Stimulated activated CD4-positive, alpha-beta T cell treated with anti-CD3 and anti-CD28 coated beads, Interleukin-15, amount 100 ng/mL, for 1 hour (primary cell): ENCODE measurements at places on chromosomes 7 and 10.

GRCh38 chr10:67853512-67853911 lies 15.5 kb upstream of the DNAJC12 start:
- DNase-seq: no peak

DNA sequence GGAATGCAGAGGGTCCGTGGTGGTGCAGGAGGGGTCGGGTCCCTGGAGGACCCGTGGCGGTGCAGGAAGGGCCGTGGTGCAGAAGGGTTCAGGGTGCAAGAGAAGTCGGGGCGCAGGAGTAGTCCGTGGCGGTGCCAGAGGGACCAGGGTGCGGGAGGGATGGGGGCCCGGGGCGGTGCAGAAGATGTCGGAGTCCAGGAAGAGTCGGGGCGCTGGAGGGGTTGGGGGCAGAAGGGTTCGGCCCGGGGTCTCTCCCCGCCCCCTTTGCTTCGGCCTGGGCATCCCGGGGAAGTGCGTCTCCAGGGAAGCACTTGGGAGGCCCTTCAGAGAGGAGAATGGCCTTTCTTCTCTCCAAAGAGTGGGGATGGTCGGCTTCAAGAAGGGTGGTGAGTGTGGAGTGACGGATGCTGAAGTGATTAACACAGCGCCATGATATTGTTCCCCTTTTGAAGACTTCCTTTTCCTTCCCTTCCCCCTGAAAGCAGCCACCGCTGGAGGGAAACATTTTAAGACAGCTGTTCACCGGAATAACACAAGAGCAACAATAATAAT lies 997 bp downstream of the WDR37 start:
- DNase-seq: no peak

GRCh38 chr7:69803699-69804516 lies 205.6 kb downstream of the AUTS2 start:
- no peak for DNase-seq

DNA sequence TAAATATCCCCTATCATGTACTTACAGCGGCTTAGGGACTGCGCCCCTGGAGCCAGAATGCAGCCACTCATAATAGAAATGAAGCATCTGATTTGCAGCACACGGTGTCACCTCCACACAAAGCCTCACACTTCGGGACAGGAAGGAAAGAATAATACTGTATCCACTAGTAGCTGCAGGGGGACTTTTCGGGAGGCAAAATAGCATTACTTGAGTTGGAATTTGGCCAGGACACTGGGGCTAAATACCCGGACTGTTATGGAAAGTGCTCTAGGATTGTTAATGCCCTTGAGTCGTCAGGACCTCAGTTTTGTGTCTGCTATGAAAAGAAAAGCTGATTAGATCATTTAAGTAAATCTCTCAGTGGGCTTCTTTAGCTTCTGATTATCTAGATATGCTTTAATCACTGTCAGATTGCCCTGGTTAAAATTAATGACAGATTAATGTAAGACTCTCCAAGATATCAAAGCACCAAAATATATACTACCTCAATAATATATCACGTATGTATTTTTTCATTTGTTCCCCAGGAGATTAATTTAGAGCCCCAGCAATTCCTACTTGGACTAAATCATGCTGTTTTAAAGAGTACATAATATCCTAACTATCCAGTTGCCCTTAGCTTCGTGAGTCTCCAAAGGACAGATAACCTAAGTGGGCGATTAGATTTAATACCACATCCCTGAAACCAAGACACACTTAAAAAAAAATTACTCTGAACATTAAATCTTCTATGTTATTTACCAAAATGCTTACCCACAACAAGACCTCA lies 173.0 kb upstream of the NEBL start:
- no peak for DNase-seq

GRCh38 chr10:111756217-111757061 lies 427.1 kb downstream of the GPAM start:
- no peak for DNase-seq

GRCh38 chr7:155145477-155146255 lies 75.5 kb downstream of the HTR5A start:
- DNase-seq: no peak

DNA sequence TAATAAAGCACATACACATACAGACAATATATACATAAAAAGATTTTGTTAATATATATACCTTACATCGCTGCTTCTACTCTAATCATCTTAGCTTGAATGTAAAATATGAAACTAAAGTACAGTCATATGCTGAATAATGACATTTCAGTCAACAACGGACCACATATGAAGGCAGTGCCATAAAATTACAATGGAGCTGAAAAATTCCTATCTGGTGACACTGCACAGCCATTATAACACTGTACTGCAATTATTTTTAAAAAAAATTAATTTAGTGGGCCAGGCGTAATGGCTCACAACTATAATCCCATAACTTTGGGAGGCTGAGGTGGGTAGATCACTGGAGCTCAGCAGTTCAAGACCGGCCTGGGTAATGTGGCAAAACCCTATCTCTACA lies 122.3 kb downstream of the JMJD1C start:
- no peak for DNase-seq

DNA sequence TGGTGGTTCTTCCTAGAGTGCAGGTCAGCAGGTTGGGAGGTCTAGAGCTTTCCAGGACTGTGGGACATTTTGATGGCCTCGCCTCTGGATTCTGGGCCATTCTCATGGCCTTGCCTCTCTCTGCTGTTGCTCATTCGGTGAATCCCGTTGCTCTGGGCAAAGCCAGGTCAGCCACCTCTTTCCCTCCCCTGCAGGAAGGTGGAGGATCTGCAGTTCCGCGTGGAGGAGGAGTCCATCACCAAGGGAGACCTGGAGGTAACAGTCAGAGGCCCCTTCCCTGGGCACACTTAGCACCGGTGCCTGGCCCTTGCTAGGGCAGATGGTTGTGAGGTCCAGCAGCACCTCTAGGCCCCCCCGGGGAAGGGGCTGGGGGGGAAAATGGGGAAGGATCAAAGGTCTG lies 74.9 kb downstream of the CLIP2 start:
- DNase-seq: no peak
